Suppressor macrophage treated with lipopolysaccharide for 1 hour (primary cell): ENCODE measurements at places on chromosomes 4 and X.
A peak's percentile ranks its signal among the peaks of the same experiment; 100 is the strongest.

GRCh38 chr4:184306949-184307348 is 89.3 kb upstream of the ENPP6 start:
- DNase-seq: peak; percentile 64

GRCh38 chr4:110119880-110120279 is 78.5 kb downstream of the ELOVL6 start:
- DNase-seq: no peak

GRCh38 chr4:40183615-40184411 is 13.0 kb upstream of the RHOH start:
- DNase-seq: peak; percentile 38

DNA sequence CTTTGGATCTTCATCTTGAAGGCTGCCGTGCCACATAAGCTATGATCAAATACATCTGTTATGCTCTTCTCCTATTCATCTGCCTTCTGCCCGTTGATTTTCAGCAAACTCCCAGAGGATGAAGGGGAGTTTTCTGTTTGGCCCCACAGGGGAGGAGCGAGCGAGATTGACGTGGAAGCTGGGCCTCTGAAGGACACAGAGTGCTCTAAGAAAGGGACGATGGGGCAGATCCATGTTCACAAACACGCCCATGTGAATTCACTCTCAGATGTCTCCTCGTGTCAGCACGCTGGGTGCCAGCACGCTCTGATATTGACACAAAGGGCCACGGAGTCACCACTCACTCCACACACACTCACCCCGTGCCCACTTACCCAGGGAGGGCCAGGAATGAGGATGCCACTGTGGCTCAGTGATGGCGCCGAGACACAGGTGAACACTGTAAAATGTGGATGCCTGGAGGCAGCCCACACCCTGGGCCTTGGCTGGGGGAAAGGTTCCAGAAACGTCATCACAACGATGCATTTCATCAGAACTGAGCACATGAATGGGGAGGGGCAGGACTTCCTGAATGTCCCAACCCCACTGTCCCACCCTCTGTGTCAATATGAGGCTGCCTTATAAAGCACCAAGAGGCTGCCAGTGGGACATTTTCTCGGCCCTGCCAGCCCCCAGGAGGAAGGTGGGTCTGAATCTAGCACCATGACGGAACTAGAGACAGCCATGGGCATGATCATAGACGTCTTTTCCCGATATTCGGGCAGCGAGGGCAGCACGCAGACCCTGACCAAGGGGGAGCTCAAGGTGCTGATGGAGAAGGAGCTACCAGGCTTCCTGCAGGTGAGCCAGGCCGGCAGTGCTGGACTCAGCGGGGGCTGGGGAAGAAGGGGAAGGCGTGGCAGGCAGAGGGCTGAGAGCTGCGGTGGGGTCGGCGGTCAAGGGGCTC is at the start of gene S100P:
S100P (plus strand) TSS at position 648 of the 946 bp plus-strand sequence; CDS start at position 703, 55 bp downstream.
- DNase-seq: no peak

GRCh38 chr4:25308761-25309160 is 3.8 kb upstream of the ZCCHC4 start:
- DNase-seq: peak; percentile 13

DNA sequence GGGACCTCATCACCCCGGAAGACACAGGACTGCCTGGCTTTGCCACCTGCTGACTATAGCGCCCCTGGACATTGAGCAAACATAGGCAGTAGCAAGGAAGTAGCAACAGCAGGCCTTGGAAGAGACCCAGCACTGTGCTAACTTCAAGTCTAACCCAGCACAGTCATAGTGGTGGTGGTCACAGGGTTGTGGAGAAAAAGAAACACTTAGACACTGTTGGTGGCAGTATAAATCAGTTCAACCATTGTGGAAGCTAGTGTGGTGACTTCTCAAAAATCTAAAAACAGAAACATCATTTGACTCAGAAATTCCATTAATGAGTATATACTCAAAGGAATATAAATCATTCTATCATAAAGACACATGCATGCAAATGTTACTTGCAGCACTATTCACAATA is 874.0 kb upstream of the EPHA5 start:
- DNase-seq: no peak
